Stimulated activated CD4-positive, alpha-beta T cell treated with anti-CD3 and anti-CD28 coated beads, Interleukin-12 subunit alpha, Interleukin-12 subunit beta, amount 100 ng/mL, for 48 hours (primary cell): ENCODE measurements at places on chromosomes 5 and 9.

DNA sequence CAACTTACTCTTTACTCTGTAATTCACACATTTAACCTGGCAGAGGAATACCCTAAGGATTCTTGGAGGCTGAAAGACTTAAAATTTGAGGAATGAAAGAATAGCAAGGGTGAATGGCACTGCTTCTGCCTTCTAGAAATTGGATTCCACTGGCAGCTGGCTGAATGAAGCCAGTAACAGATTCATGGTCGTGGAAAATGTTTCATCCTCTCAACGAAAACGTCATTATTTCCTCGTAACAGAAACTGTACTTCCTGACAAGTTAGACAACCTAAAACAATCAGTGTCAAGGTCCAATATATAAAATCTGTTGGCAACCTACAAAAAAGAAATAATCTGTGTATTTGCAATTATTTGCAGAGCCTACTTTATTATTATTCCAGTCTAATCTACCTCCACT, 39.7 kb downstream of the BNC2 start:
- DNase-seq = no peak

DNA sequence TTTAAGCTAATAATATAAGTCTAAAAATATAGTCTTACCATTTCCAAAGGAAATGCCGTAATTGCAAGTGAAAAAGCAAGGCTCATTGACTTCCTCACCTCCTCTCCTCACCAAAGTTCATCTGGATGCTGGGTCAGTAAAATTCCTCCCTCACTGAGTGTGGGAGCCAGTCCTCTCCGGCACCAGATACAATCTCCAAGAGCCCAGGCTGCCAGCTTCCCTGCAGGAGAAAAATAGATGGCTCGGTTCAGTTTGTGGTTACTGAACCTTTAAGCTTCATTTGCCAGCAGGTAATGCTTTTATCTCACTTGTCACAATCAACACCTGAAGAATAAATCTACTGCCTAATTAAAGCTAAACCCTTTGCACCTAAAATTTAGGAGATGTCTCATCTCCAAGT, 115.3 kb upstream of the VLDLR start:
- DNase-seq = no peak

DNA sequence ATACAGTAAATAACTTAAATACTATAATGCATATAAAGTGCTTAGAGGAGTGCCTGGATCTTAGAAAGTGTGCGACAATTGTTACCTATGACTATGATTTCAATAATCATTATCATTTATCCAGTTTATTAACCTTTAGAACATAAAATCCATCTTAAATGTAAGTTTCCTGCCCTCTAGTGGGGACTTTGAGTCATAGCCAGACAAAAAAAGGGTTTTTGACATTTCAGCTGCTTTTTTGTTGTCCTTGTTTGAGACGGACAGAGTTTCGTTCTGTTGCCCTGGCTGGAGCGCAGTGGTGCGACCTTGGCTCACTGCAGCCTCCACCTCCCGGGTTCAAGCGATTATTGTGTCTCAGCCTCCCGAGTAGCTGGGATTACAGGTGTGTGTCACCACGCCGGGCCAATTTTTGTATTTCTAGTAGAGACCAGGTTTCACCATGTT, 9.7 kb upstream of the C9orf152 start:
- no peak for DNase-seq

DNA sequence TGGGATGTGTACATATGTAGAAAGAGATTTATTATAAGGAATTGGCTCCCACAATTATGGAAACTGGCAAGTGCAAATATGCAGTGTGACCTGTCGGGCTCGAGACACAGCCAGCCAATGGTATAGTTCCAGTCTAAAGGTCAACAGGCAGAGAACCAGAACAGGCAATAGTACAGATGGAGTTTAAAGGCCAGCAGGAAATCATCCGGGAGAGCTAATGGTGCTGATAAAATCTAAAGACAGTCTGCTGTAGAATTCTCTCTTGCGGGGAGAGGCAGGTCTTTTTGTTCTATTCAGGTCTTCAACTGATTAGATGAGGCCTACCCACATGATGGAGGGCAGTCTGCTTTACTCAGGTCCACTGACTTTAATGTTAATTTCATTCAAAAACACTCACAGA, 21.8 kb downstream of the ANKRD31 start:
- DNase-seq = no peak

GRCh38 chr5:29382780-29383179, 1810.7 kb upstream of the CDH6 start:
- DNase-seq = no peak

DNA sequence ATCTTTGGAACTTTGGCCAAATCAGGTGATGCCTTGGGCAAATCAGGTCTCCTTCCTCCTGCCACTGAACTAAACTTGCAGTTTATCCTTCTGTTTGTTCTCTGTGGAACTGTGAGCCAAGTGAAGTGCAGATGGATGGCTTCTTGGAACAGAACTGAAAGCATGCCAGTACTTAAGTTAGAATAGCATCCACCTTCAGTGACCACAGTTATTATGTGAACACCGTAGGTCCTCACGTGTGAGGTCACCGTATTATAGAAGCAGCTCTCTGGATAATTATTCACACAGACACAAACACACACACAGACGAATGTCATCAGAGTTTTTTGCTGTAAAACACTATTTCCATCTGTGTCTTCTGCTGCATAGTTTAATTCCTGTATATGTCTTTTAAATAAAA, 162.6 kb downstream of the EFNA5 start:
- DNase-seq = no peak
